HT1080 (cell line): ENCODE measurements at places on chromosomes 5 and 9.
A peak's percentile ranks its signal among the peaks of the same experiment; 100 is the strongest.

DNA sequence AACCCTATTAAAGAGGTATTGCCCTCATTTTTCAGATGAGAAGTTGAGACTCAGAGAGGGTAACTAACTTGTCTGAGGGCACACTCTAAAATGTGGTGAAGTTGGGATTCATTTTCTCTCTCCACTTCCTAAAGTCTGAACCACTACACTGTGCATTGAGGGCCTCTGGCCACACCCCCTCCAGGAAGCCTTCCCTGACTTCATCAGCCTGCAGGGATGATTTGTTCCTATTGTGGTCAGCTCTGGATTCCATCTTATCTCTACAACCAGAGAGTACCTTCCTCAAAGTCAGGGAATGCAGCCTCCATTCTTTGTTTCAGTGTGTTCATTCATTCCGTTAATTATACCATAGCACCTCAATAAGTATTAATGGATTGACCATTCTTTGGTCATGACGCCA, 356.0 kb upstream of the PANK3 start:
- no peak for DNase-seq

DNA sequence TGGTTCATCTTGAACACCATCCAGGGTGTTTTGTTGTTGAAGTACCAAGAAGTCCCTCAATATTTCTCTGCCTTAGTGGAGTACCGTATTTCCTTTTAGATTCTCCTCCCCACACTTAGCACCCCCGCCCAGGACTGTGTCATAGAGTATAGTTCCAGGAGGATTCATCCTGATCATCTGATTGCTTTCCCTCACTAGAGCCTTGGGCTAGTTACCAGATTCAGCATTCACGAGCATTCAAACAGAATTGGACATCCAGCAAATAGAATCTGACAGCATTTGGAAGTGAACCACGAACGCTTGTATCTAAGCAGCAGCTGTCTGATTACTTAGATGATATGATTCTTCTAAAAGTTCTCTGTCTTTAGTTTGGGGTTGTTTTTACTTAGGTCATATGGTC, 248.1 kb upstream of the TAS2R1 start:
- no peak for DNase-seq

DNA sequence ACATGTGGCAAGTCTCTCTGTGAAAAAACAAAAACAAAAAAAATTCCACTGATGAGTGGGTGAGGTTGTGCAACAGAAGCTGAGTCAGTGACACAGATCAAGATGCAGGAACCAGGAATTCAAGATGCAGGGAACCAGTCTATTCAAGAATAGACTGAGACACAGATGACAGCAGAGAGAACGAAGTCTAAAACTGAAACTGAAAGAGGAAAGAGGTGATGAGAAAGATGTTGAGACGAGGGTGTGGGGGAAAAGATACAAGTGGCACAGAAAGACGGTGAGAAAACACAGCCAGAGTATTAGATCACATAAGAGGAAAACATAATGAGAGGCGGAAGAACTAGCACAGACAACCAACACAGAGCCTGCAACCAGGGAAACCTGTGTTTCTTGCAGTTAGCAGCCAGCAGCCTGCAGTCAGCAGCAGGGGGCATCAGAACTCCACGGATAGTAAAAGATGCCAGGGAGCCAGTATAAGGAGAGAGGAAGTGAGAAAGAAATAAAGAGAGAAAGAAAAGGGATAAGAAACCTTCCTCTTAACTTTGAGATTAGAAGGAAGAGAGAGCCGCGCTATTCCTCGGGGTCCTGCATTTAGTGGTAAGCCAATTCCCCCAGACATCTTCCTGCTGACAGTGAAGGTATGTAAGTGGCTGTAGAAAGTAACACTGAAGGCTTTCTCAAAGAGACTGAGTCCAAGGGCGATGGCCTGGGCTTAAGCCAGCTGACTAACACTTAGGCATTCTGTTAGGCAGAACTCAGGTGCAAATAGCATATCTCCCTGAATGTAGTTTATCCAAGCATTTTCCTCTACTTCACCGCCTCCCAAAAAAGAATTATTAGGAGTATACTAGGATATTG, 79.0 kb downstream of the TLR4 start:
- DNase-seq, result peak; percentile 81

GRCh38 chr9:33044677-33045282, 19.7 kb downstream of the DNAJA1 start:
- no peak for DNase-seq

DNA sequence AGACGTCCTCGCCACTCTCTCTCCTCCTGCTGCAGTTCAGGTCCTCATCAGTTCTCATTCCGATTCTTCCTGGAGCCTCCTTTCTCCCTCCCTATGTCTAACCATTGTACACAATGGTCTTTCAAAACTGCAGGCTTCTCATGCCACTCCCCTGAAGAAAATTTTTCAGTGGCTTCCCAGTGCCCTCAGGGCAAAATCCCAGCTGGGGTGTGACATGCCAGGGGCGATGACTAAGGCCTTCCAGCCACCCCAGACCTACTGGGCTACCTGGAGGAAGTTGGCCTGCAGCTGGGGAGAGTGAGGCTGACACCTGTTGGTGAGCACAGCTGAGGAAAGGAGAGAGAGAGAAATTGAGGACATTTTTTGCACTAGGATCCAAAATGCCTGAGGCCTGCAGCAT, 65.2 kb downstream of the SREK1 start:
- peak; percentile 75 for DNase-seq

DNA sequence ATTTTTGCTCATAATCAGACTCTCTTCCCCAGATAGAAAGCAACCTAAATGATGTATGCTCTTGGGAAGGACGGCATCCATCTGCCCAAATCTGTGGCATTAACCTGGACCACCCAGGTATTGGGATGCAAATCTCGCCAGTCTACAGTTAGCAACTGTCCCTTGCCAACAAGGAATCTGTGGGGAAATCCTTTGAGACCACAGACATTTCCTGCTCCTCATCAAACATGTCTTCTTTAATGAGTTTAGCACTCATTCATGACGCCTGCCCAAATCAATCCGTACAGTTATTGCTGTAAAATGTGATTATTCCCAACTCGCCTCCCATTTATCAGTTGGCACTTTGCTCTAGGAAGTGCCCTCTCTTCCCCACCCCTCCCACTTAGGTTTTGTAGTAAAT, 7.8 kb downstream of the ROR2 start:
- DNase-seq, result no peak

DNA sequence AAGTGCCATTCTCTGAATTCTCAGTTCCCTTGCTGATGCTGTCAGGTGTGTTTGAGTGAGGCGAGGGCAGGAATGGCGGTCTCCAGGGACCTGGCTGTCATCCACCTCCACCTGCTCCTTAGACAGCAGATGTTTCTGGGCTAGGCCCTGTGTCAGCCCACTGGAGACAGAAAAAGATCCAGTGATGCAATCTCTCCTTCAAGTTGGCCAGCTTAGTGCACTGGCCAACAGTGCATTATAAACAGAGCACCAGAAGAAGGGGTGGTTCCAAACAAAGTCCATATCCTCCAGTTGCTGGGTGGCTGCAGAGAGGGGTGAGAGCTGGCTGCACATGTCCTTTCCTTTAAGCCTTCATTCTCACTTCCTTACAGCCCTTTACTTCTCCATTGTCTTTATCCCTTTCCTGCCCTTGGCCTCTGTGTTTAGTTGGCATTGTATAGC, 26.5 kb downstream of the NANS start:
- DNase-seq, result no peak

GRCh38 chr9:137234758-137235423, 4.2 kb downstream of the SLC34A3 start:
- DNase-seq, result no peak

GRCh38 chr5:32042551-32042961, 131.6 kb downstream of the GOLPH3 start:
- DNase-seq, result no peak

GRCh38 chr9:34253460-34253837, 74.6 kb downstream of the UBAP1 start:
- DNase-seq, result peak; percentile 55

- DNase-seq, result no peak
Measured at GRCh38 chr5:116739571-116739970, 164.9 kb upstream of the SEMA6A start.

DNA sequence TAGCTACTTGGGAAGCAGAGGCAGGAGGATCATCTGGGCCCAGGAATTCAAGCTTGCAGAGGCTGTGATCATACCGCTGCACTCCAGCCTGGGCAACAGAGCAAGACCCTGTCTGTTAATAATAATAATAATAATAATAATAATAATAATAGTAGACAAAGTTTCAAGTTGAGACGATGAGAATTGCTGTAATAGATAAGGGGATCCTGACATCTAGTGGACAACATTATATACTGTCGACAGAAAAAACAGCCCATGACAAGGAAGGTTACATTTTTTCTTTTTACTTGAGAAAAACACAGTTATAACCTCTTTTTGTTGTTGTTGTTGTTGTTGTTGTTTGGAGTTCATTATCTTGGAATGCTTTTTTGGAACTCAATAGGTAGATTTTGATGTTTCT, 35.3 kb downstream of the NDFIP1 start:
- DNase-seq, result peak; percentile 25

DNA sequence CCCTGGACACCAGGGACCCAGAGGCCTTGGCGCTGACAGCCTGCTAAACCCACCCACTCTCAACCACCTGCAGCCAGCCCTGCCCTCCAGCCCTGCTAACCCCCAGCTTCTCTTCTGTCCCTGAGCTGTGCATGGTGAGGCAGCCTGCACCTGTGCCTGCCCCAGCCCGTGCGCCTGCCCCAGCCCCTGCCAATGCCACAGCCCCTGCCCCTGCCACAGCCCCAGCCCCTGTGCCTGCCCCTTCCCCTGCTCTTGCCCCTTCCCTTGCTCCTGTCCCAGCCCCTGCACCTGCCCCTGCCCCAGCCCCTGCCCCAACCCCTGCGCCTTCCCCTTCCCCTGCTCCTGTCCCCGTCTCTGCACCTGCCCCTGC, 43.3 kb upstream of the IRX4 start:
- no peak for DNase-seq

- no peak for DNase-seq
Measured at GRCh38 chr5:3187771-3188425, 407.7 kb upstream of the IRX1 start.

GRCh38 chr5:142753116-142753631, 17.0 kb upstream of the ARHGAP26 start:
- DNase-seq, result no peak

GRCh38 chr9:37238122-37238521, 117.7 kb downstream of the ZCCHC7 start:
- DNase-seq, result no peak

DNA sequence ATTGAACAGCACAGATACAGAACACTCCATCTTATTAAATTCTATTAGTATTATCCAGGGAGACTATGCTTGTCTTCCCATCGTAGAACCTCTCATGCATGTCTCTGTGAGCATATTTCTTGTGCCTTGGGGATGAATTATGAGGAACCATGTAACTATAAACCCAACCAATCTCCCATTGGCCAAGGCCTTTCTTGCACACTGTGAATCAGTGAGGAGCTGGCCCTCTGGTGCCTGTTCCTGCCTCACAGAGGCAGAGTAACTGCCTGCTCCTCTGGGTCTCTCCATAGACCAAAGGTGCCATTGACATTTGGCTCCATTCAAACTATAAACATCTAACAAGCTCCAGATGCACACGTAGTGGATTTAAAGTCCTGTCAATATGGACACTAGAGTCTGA, 190.4 kb downstream of the ENC1 start:
- DNase-seq, result no peak

DNA sequence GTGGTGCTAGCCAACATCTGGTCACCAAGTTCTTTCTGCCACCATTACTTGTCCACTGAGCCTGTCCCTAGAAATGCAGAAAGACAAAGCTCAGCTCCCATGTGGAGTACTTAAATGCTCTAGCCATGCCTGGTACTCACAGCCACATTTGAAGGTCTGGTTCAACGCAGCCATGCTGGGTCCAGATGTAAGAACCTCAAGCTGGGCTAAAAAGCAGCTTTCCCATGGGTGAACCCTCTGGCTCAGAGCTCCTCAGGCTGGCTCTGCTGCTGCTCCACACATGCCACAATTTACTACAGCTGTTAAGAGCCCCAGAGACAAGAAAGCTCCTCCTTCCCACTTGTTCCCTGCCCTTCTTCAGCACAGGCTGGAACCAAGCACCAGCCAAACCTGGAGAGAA, 97.1 kb upstream of the LRRTM2 start:
- DNase-seq, result no peak

GRCh38 chr5:159800131-159800840, 116.0 kb upstream of the ADRA1B start:
- DNase-seq, result no peak

- DNase-seq, result no peak
Measured at GRCh38 chr5:128082551-128083032, 974 bp upstream of the SLC12A2 start.

GRCh38 chr5:72922422-72922821, 33.4 kb upstream of the FCHO2 start:
- no peak for DNase-seq

DNA sequence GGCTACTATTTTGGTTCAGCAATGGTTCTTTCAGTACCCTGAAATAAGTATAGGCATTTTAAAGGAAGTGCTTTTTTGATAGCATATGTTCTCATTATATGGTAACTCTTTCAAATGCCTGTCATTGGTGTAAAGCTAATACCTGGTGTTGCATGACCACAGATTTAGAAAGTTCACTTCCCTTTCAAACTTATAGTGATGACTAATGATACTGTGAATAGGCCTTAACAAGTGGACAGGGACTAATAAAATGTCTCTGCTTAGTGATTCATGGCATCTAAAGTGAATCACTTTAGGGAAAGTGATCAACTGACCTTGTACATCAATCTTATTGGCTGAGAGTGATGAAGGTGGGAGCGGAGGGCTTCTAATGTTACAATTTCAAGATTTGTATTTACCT, 21.6 kb downstream of the MRPL22 start:
- peak; percentile 75 for DNase-seq

- DNase-seq, result peak; percentile 98
Measured at GRCh38 chr5:103119765-103120606, at the start of the genes GIN1 and PPIP5K2. TSS of gene GIN1 (minus strand) at chr5:103120138. CDS start at chr5:103108707, 11,431 bp downstream. TSS of gene PPIP5K2 (plus strand) at chr5:103120301. CDS start at chr5:103129590, 9,289 bp downstream.

DNA sequence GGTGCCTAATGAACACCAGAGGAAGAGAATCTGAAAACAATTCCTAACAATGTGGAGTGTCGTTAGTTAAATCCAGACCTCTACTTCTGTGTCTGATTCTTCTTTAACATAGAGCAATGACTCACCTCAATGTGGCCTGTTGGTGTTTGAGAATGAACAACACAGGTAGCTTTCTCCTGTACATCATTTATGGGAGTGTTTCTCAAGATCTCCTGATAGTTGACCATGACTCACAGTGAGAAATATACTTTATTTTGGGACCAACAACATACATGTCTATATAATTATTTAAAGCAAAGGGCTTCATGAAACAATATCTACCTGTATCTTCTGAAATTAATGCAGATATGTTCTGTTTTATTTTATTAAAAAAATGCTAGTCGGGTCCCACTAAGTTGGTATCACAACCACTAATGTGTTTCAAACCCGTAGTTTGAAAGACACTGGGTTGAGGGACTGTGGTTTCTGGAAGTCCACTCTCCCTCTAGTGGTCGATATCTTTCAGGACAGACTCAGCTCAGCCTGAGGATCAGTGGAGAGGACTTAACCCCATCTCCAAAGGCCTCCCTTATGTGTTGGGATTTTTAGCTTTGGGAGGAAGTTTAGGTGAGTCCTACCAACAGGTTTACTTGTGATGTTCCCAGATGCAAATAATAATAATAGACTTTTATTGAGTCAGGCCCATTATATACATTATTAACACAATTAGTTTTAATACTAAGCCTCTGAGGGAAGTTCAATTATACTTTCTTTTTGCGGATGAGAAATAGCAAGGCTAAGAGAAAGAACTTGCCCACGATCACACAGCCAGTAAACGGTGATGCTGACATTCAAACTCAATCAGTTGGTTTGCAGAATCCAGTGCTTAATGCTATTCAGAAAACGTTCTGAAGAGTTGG, 70.0 kb upstream of the KLF9 start:
- peak; percentile 66 for DNase-seq
